Diencephalon (tissue), 1 donor: ENCODE measurements at places on chromosomes 1 and 21. TPM values are rescaled to one million over a fixed set of nuclear protein-coding genes. Genes with fewer than 3 reads are reported as not detected.

Gene SPRR1B
- not detected for total RNA-seq

Gene SLAMF9
- total RNA-seq: not detected

Gene SHC1
- total RNA-seq: 17.1 TPM

Gene CD2
- total RNA-seq: not detected

Gene UBASH3A
- not detected for total RNA-seq

Gene RRAGC
- 27.9 TPM for total RNA-seq

Gene HES3
- total RNA-seq: not detected

Gene ADAMTS1
- total RNA-seq: 5.8 TPM

Gene MAP1LC3C
- 1.6 TPM for total RNA-seq

Gene RHOU
- 14.1 TPM for total RNA-seq

Gene DDAH1
- 158 TPM for total RNA-seq

Gene NPL
- 12.5 TPM for total RNA-seq

Gene CYP4A11
- 0.23 TPM for total RNA-seq

Gene WDR64
- not detected for total RNA-seq

Gene SPOCD1
- 0.23 TPM for total RNA-seq

Gene CSF1
- total RNA-seq: 2.8 TPM

Gene ECM1
- total RNA-seq: 1.6 TPM

Gene PNRC2
- 96.9 TPM for total RNA-seq

Gene LCE2B
- total RNA-seq: not detected

Gene HSPB7
- 0.23 TPM for total RNA-seq

Gene TDRD5
- 4.6 TPM for total RNA-seq

Gene CA6
- total RNA-seq: not detected

Gene ADCY10
- total RNA-seq: 0.69 TPM

Gene RUNX3
- total RNA-seq: 0.23 TPM

Gene ASTN1
- 109 TPM for total RNA-seq

Gene AGMAT
- 2.3 TPM for total RNA-seq

Gene KLHL20
- total RNA-seq: 30.9 TPM

Gene CAPN8
- not detected for total RNA-seq

Gene NHLH2
- total RNA-seq: 16.1 TPM

Gene FAM72B
- 2.8 TPM for total RNA-seq

Gene S100A3
- total RNA-seq: not detected

Gene P3H1
- total RNA-seq: 12.7 TPM

Gene TPM3
- 223 TPM for total RNA-seq

Gene SH3D21
- total RNA-seq: 3.0 TPM

Gene CHRM3
- 44.3 TPM for total RNA-seq

Gene LEMD1
- 4.6 TPM for total RNA-seq

Gene C1orf141
- 0.69 TPM for total RNA-seq

Gene TMIGD3
- 4.8 TPM for total RNA-seq

Gene CHIT1
- 0.46 TPM for total RNA-seq

Gene PRELP
- 0.23 TPM for total RNA-seq

Gene HES2
- total RNA-seq: not detected

Gene MROH9
- total RNA-seq: not detected

Gene LCE1A
- total RNA-seq: not detected

Gene UTS2
- total RNA-seq: not detected

Gene LAX1
- total RNA-seq: 0.23 TPM

Gene DEDD
- total RNA-seq: 24.7 TPM

Gene ERG
- 2.5 TPM for total RNA-seq

Gene RXRG
- total RNA-seq: 70.8 TPM

Gene LCE3D
- not detected for total RNA-seq

Gene CBS
- total RNA-seq: 51.9 TPM

Gene PDZK1IP1
- total RNA-seq: not detected

Gene FAM110D
- total RNA-seq: 0.92 TPM

Gene CCDC27
- not detected for total RNA-seq

Gene BRINP3
- 117 TPM for total RNA-seq

Gene DIPK1A
- total RNA-seq: 39.7 TPM

Gene RRP1
- 14.5 TPM for total RNA-seq

Gene DCAF6
- 65.7 TPM for total RNA-seq

Gene CRP
- total RNA-seq: not detected

Gene CD84
- 4.4 TPM for total RNA-seq
